GM18507 (cell line): ENCODE measurements at places on chromosomes 2 and 18.

DNA sequence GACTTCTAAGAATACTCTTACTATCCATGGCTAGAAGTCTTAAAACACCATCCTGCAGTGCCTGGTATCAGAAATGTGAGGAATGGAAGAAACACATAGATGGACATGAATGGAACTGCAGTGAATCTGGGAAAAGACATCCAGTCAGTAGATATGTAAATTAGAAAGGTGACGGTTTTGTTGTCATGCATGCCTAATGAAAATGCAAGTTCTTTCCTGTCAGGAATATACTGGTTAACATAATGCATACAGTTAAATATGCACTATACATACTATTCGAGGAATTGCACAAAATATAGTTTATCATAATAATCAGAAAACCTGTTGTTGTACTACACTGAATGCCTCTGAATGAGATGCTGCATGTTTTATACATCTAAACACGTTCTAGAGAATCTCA lies 190.6 kb upstream of the ITGA4 start:
- no peak for DNase-seq

- DNase-seq: no peak
These were observed 23.4 kb downstream of the MBOAT2 start for GRCh38 chr2:8980096-8980495.

DNA sequence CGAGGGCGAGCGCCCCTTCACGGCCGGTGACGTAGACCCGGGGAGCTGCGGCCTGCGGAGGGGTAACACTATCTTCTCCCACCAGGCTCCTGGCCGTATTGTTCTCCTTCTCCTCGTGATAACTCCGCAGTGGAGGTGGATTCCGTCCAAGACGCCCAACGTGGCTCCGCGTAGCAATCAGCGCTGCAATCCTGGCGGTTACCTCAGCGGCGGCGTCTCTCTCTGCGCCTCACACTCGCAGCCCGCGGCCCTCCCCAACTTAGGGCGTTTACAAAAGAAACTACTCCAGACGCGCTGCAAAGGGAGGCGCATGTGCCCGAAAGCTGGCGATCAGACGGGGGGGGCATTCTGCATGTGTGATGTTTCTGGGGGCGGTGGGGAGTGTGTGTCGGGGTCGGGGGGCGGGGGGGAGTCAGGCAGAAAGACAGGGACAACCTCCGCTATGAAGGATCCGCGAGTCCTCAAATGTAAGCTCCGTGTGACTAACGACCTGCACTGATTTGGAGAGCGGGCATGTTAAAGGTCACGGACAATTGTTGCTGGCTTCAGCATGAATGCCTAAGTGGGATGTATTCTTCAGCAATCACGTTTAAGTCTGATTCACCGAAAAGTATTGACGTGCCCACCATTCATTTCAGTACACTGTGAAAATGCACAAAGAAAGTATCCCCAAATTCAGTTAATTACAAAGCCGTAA lies 1.3 kb upstream of the ZNF516 start:
- DNase-seq: no peak

GRCh38 chr2:65974067-65974723 lies 460.7 kb upstream of the MEIS1 start:
- DNase-seq: no peak

DNA sequence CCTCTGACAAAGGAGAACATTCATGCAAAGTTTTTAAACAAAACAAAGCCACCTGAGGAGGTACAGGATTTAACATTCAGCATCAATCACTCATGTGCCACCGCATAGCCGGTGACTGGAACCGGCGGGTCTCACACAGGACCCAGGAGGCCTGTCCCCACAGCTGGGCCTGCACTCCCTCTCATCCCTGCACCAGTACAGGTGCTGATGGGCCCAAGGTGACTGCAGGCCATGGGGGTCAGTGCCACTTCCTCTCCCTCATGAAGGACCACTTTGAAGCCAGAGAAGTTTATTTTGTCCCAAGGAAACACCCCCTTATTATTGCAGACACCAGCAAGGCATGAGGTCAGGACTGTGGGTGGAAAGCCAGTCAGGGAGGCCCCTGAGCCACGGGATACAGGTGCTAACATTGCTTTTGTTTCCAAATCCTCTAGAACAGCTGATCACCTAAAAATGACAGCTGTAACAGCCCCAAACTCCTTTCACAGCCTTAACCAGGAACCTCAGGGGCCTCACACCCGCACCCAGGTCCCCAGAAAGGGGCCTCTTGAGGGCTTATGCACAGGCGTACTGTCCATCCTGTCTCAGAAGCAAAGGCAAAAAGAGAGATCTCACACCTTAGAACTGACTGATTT lies 14.0 kb downstream of the PARD6G start:
- no peak for DNase-seq

GRCh38 chr2:133085646-133086045 lies 415.6 kb upstream of the LYPD1 start:
- no peak for DNase-seq

DNA sequence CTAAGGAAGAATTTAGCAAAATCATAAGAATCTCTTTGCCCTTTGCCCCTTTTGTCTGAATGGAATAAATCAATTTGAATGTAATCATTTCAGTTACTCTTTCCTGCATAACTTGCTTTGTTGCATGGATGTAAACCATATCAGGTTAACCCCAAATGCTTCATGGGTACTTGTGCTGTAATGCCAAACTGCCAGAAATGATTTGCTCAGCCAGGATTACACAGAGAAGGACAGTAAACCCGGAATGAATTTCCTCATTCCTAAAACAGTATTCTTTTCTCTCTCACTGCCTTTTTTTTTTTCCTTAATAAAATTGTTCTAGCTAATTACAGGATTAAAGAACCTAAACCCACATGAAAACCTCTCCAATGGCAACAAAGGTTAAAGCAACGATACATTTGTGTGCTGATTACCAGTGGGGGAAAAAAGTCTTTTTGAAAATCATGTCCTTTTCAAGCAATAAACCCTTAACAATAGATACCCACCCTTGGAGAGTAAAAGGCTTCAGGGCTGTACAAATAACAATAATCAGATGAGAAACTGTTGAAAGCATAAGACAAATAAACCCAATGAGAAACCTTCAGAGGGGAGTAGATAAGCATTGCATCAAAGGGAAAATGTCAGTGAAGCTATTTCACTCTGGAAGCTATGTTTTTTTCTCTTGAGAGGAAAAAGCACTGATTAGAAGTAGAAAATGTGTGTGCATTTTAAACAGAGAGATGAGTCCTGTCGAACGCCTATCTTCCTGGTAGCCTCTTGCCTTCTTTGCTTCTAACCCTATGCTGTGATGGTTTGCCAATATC lies 275.3 kb downstream of the CDH2 start:
- DNase-seq: no peak

DNA sequence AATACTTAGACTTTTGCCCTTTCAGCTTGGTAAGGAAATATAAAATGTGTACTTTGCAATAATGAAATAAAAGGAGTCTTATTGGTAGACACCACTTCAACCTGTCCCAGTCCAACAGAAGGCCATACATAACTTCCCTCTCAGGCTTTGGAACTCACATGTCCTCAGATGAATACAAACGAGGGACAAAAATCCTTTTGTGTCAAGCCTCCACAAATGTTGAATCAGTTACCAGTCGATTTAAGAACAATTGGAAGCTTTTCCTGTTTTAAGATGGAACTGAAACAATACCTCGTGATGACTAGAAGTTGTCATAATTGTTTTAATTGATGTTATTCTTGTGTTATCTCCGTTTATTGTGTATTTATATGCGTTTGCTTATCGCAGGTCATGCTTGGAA lies 385.1 kb upstream of the POU3F3 start:
- no peak for DNase-seq

- DNase-seq: peak; percentile 40
These were observed 21.1 kb upstream of the TMEM163 start for GRCh38 chr2:134739879-134740301.

DNA sequence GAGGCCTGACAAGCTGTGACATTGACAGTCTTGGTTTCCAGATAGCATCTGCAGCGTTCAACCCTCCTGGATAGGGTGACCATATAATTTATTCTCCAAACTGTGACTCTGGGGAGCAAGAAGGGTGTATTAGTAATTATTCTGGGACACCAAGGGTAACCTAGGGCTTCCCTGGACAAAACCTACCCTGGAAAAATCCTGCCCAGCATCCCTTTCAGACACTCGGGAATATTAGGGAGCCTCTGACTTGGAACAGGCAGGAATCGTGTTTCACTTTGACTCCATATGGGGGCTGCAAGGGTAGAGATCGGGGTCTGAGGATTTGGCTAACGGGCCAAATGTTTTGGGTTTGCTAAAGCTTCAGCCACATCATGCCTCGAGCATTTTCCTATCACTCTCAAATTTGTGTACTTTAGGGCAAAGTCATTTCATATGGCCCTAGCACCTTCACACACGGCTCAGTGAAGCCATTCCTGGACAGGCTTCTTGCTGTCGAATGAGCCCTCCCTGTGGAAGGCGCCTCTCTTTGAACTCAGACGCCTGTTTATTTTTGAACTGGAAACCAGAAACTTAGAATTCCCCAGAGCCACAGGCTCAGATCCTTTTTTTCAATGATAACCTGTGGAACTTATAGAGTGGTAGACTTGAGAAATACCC lies 129.9 kb downstream of the DDX1 start:
- no peak for DNase-seq

DNA sequence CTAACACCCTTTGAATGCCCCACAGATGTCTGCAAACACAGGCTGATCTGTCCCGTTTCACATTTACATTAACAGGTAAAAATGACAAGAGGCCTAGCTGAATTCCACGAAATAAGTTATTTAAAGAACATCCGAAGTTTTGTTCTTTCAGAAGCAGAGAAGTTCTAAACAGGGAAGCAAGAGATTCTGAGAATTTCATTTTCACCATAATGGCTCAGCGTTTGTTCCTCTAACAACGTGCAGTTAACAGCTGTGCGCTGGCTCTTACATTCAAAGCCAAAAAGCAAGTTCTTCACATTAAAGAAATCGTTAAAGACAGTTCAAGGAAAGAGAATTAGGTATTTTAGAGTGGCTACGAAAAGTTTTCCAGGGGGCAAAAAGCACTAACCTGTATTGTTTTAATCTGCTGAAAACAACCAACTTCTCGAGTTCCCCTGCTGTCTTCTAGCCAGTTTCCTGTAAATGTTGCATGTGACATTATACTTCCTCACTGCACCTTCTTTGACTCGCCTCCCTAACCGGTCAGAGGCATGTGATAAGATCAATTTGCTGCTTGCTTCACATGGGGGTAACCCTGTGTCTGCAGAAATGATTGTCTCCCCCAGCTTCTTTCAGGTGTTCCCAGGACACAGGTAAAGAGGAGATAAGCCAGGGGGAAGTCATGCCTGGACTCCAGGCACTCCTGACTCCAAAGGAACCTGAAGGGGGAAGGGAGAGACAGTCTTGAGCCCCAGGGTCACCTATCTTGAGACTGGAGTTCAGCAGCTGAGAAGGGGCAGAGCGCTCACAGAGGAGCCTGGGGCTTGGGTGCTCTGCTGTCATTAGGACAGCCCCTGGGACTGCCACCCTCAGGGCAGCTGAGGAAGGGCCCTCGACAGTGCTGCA lies 36.8 kb upstream of the WIPF1 start:
- DNase-seq: peak; percentile 25
